ENCODE measurements at places on chromosomes 12 and 14.

DNA sequence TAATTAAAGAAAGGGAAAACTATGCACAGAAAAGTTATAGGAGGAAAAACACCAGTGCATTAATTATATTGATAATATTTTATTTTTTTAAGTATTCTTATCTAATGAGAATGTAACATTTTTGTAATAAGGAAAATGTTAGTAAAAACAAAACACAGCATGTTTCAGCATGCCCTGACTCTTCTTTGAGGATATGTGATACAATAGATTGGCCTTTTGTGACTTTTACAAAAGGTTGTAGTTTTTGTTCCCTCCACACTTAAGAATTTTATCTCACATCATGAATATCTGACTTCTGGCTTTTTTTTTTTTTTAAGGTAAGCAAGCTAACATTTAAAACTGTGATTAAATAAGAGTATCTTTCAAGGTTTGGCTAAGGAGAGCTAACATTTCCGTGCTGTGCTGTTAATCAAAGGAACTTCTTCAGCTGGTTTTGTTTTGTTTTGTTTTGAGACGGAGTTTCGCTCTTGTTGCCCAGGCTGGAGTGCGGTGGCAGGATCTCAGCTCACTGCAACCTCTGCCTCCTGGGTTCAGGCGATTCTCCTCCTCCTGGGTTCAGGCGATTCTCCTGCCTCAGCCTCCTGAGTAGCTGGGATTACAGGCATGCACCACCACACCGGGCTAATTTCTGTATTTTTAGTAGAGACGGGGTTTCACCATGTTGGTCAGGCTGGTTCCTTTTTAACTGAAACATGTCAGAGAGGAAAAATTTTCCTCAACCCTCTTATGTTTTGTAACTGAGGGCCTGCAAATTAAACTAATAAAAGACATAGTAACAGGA lies 30.8 kb upstream of the RESF1 start:
- no peak for DNase-seq

DNA sequence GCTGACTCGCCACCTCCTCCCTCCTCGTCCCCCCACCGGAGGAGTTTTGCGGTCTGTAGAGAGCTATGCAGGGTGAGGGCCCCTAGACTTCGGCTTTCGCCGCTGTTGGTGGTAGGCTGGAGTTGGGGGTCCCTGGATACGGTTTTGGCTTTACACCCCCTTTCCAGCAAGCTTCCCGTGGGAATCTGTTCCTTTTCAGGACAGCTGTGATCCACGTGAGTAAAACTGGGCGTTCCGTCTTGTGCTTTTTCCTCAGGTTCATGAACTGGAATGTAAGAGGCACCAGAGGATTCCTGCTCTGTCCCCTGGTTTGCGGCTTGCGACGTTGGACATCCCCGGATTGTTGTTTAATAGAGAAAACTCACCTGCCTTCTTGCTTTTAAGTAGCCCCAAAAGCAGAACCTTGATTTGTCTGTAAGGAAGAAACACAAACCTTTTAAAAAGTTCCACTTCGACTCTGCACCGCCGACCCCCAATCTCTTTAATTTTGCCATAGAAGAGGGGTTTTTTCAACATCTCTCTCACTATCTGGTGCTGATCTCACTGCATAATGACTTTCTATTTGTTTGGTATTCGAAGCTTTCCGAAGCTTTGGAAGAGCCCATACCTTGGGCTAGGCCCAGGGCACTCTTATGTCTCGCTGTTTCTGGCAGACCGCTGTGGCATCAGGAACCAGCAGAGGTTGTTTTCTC lies 490 bp downstream of the PRORP start:
- DNase-seq = no peak

GRCh38 chr14:94671870-94672444 lies 59.8 kb downstream of the SERPINA3 start:
- no peak for DNase-seq

GRCh38 chr14:96235426-96235825 lies 20.6 kb upstream of the BDKRB1 start:
- DNase-seq = no peak

DNA sequence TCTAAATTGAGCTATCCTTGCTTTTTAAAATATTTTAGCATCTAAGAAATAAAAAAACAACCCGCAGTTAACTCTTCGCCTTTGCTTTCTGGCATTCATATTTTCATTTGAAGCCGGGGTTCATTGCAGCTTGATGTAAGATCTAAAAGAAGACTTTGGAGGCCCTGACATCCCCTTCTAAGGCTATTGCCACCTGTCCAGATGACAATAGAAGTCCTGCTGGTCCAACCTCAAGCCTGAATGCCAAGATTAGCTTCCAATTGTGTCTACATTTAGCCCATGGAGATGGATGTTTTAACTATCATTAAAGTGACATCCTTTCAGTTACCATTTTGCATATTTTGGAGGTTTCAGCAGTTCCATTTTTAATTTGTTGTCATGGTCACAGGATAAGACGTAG lies 51.6 kb upstream of the ATP2A2 start:
- DNase-seq = no peak

DNA sequence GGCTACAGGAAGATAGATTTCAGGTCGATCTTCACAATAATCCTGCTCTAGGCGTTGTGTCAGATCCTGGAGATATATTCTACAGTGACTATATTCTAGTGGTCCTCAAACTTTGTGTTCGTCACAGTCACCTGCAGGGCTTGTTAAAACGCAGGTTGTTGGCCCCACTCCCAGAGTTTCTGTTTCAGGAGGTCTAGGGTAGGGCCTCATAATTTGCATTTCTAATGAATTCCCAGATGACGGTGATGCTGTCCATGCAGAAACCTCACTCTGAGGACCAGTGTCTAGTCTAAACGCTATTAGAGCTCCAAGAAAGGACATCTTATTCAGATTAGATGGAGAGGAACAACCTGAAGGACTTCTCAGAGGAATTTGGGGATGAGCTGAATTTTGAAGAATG lies 13.2 kb upstream of the SLC6A13 start:
- DNase-seq = no peak

DNA sequence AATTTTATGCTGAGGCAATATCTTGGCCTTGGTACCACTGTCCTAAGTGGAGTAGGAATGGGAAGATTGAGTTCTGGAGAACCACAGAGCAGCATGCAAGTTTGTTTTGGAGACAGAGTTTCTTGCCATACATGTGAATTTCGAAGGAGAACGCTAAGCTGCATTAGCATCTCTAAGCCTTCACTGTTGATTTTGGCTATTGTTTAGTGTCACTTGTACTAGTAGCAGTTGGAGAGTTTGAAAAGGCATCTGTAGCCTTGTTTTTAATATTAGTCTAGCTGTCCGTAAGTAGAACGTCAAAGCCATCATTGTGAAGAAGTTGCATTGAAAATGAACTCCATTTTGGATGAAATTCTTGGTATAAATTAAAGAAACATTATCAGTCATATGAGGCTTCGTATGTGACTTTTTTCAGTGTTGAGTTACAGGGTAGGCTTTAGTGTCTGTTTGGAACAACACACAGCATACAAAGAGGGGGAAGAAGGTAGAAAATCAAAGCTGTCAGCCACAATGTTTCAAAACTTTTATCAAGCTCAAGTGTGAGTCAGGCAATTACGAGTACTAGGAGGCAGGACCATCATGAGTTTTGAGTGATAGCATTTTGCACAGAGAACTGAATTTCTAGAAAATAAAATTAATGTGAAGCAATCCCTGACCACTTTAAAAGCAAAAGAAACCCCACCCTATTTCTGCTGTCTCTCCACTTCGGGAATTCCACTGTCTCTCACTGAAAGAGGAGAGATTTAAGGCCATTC lies 70.2 kb upstream of the NAV3 start:
- DNase-seq = no peak

- DNase-seq = no peak
These were observed 9.2 kb upstream of the HSP90AA1 start for GRCh38 chr14:102095871-102096568.

DNA sequence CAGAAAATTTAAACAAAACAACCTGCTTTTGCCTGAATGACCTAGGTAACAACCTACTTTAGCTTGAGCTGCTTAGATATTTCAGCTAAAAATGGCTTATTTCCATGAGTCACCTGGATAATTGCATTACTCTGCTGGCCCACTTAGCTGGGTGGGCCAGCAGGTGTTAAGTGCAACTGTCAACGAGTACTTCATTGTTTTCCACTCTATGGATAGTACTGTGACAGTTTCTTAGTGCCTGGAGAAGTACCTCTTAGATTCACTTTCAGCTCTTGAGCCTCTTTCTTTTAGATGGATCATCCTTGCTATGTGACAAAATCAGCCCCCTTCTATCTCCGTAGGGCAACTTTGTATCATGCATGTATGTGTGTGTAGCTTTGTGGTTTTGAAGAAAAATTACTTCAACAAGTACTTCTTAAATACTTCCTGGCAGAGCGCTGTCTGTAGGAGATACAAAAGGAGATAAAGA lies 368.2 kb upstream of the ATP2B1 start:
- DNase-seq = no peak

Data from BJ (cell line).